ENCODE measurements at places on chromosomes 1 and 21. TPM values are rescaled to one million over a fixed set of nuclear protein-coding genes. Genes with fewer than 3 reads are reported as not detected.

- DNase-seq = no peak
These were observed at the start of gene CAPN8 for GRCh38 chr1:223665592-223666312. Gene CAPN8 (minus strand): TSS chr1:223665701. CDS start chr1:223665646, 55 bp downstream.

DNA sequence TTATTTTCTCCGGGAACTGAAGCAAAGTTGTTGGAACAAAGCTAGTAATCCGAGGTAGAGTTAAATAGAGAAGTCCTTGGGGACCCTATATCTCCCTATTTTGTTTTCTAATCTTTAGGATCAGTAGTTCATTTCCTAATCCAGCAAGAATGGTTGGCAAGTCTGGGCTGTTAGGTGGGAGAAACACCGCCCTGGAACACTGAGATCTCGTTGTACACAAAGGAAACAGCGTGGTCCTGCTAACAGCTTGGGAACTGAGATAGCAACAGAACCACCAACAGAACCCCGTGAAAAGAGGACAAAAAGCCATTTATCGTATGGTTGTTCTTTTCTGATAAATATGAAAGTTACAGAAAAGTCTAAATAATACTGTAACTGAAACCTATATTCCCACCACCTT, 121.9 kb upstream of the CDC42BPA start:
- no peak for DNase-seq

DNA sequence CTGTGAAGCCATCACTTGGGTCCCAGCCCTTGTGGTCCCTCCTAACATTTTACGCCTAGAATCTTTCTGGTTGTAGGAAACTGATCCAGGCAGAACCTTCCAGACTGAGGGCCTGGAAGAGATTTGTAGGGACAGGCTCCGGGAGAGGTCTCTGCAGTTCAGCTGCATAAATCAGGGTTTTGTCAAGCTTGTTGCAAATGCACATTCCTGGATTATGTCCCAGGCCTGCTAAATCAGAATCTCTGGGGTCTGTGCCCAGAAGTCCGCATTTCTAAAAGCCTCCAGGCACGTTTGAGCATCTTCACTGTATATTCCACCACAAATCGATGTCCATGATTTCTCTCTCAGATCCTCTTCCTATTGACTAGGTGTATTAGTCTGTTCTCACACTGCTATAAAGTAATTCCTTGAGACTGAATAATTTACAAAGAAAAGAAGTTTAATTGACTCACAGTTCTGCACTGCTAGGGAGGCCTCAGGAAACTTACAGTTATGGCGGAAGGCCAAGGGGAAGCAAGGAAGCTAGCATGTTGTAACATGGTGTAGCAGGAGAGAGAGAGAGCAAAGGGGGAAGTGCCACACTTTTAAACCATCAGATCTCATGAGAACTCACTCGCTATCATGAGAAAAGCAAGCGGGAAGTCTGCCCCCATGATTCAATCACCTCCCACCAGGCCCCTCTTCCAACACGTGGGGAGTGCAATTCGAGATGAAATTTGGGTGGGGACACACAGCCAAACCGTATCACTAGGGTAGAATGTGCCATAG, 1.2 kb upstream of the FHAD1 start:
- DNase-seq = no peak

DNA sequence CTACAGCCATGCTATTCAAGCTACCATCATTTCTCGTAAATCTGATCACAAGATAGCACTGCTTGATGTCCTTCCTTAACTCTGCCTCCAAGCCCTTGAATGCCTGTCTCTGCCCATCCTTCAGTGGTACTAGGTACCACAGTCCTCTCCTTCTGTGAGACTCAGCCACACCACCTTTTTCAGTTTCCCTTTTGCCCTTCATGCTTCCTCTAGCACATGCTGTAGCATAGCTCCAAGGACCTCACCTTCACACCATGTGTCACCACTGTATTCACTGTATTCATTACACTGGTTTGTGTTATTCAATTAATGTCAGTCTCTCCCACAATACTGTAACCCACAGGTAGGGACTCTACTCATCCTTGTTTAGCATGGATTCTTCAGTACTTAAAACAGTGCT, 8.0 kb upstream of the TP53BP2 start:
- DNase-seq = no peak

Gene CAMK1G
- 4.1 TPM for polyA plus RNA-seq

- no peak for DNase-seq
These were observed 336.6 kb upstream of the ZRANB2 start for GRCh38 chr1:71417421-71417820.

Data from left renal cortex interstitium (tissue), 4 donors.